ENCODE measurements at places on chromosomes 13 and 19. TPM values are rescaled to one million over a fixed set of nuclear protein-coding genes. Genes with fewer than 3 reads are reported as not detected.
A peak's percentile ranks its signal among the peaks of the same experiment; 100 is the strongest.

FGF21 gene
- not detected for total RNA-seq

DNA sequence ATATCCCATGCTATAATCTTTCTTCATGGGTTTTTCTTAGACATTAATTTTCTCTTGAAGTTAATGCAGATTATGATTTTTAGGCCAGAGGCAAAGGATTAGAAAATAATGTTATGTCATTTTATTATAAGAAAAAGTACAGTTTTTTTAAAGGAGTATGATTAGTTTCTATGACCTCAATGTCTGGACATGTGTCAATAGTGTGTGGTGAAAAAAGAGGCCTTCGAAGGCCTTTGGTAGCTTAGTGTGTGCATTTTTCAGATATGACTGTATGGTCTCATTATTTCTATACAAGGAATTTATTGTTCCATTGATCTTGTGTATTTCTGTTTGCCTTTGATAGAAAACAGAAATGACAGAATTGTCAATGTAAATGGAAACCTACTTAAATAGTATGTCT, 195.6 kb downstream of the GPC5 start:
- no peak for DNase-seq

DNA sequence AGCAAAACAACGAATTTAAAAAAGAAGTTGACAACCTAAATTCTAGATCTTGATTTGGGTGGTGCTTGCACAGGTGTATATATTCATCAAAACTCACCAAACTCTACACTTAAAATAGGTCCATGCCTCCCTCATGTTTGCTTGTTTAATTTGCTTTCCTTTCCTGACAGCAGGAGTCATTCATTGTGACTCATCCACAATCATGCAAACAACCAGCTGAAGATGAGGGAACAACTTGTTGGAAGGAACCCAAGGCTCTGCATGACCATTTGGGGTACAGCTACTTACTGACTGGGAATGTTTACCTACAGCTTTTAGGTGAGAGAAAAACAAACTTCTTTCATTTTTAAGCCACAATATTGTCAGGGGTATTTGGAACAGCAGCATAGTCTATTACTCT, 96.6 kb downstream of the RXFP2 start:
- DNase-seq = peak; percentile 90

DNA sequence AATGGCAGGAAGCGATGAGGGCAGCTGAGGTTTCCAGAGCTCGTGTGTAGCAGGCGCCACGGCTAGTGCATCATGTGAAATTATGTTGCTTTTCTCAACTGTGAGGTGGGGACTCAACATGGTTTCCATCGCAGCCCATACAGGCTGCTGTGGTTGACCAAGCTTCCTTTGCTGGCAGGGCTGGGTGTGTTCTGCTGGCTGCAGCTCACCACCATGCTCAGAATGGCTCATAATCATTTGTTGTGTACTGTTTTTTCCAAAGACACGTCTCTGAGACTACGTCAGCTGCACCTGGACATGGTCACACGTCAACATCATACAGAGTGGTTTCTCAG, 16.1 kb upstream of the RASA3 start:
- DNase-seq = no peak

DNA sequence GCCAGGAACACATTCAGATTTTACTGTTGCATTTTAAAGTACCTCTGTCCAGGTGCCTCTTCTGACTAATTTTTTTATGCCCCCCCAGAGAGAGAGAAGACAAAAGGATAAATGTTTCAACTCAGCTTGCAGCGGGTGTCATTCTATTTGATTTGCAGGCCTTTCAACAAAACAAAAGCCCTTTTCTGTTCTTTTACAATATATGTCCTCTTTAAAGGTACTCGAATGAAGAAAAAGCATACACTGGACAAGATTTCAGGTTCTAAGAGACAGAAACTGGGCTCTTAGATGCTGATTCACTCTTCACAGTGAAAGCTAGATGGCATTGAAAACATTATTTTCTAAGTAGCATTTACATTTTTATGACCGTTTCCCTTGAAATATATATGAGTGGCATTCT, 2.9 kb upstream of the FRY start:
- DNase-seq = no peak

GRCh38 chr19:35859414-35859813, 2.7 kb downstream of the KIRREL2 start:
- no peak for DNase-seq

DNA sequence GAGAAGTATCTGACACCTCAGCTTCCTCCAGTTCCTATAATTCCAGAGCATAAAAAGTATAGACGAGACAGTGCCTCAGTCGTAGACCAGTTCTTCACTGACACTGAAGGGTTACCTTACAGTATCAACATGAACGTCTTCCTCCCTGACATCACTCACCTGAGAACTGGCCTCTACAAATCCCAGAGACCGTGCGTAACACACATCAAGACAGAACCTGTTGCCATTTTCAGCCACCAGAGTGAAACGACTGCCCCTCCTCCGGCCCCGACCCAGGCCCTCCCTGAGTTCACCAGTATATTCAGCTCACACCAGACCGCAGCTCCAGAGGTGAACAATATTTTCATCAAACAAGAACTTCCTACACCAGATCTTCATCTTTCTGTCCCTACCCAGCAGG, 3.1 kb downstream of the KLF5 start:
- DNase-seq = no peak

Measured in M059J (cell line).